G401 (cell line): ENCODE measurements at places on chromosomes 2 and 18. TPM values are rescaled to one million over a fixed set of nuclear protein-coding genes. Genes with fewer than 3 reads are reported as not detected.
A peak's percentile ranks its signal among the peaks of the same experiment; 100 is the strongest.

The DNAH7 gene
- 0.06 TPM in 1 of 2 replicates, not detected in the other for total RNA-seq

The PARD6G gene
- 8.3 and 9.2 TPM in 2 replicates for total RNA-seq

The CROCC2 gene
- total RNA-seq, result not detected in 2 replicates

The RMC1 gene
- 12.9 and 18.5 TPM in 2 replicates for total RNA-seq

The KIF5C gene
- total RNA-seq, result 9.3 and 10.7 TPM in 2 replicates

DNA sequence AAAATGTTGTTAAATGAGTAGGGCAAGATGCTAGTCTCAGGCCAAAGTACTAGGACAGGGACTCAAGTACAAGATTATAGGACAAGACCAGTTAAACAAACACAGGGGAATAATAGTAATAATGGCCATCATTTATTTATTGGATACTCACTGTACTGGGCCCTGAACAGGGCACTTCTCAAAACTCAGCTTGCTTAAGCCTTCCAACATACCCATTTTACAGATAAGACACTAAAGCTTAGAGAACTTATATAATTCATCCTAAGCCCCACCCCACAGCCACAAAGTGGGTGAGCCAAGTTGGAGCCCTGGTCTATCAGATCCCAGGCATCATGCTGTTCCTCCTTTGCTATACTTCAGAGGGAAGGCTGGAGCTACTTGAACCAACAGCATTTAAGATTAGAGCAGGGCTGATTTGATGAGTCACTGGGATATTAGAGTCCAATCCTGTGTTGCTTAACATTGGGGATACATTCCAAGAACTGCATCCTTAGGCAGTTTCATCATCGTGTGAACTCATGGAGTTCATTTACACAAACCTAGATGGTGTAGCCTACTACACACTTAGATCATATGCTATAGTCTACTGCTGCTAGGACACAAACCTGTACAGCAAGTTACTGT is 153.6 kb downstream of the MTCL1 start:
- no peak for DNase-seq

GRCh38 chr2:217880891-217881290 is 121.9 kb downstream of the TNS1 start:
- DNase-seq, result no peak

DNA sequence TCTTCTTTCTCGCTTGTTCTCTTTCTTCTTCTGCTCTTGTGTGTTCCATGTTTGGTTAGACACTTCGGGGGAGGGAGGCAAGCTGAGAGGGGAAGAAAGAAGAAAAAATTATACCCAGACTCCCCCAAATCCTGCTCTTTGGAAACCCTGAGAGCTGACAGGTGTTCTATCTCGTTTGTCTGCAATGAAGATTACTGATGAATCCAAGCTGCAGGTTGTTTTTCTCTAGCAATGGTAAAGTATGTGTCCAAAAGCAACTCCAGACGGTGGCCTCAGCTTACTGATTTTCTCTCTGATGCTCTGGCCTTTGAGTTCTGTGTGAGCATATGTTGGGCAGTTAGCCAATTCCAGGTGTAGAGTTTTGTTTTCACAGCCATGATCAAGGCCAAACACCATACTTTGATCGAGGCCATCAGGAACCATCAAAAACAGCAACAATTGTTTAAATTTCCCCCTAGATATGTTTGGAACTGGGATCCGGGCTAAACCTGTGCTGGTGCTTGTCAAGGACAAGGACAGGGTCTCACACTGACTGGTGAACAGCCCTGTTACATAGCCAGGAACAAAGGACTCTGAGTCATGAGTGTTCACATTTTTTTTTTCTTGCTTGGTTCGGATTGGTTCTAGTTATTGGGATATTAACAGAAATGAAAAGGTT is 142.0 kb downstream of the PRKCE start:
- DNase-seq, result peak; percentile 55

DNA sequence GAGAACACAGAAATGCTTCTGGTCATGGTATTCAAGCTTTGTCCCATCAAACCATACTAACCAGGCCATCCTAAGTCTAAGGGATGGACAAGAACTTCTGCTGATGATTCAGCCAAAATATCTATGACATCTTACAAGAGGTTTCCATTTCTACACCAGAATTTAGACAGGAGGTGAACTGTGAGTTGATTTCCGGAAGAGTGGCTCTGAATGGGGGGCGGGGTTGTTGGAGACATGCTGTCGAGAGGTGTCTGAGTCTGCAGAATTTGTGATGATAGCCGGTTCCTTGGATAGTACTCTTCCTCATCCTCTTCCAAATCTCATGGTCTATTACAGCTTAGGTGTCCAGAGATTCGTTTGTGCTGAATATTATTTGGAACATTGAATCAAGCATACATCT is 408.7 kb upstream of the TCF4 start:
- DNase-seq, result no peak

DNA sequence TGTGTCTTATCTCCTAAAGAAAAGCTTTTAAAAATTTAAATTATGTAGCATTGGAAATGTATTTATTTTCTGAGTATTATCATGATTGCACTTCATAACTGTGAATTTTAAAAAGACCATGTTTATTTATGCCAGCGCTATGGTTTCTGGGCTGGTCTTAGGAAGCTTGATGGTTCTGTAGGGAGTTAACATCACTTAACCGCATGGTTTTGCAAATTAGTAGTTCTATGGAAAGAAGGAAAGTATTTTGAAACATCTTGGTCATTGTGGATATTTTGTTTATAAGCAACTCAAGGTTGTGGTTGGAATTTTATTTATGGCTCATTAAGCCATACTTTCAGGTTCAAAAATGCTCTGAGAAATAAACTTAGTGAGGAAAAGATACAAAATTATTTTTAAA is 549.4 kb downstream of the STK39 start:
- DNase-seq, result no peak

DNA sequence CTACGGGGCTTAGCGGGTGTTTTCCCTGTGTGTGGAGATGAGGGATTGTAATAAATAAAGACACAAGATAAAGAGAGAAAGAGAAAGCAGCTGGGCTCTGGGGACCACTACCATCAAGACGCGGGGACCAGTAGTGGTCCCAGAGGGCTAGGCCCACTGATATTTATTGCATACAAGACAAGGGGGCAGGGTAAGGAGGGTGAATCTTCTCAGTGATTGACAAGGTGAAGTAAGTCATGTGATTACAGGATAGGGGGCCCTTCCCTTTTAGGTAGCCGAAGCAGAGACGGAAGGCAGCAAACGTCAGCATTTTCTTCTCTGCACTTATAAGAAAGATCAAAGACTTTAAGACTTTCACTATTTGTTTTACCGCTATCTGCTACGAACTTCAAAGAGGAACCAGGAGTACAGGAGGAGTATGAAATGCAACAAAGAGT is 4.5 kb upstream of the GAL3ST2 start:
- no peak for DNase-seq

- no peak for DNase-seq
Measured at GRCh38 chr2:189350540-189351209, 90.6 kb upstream of the WDR75 start.

DNA sequence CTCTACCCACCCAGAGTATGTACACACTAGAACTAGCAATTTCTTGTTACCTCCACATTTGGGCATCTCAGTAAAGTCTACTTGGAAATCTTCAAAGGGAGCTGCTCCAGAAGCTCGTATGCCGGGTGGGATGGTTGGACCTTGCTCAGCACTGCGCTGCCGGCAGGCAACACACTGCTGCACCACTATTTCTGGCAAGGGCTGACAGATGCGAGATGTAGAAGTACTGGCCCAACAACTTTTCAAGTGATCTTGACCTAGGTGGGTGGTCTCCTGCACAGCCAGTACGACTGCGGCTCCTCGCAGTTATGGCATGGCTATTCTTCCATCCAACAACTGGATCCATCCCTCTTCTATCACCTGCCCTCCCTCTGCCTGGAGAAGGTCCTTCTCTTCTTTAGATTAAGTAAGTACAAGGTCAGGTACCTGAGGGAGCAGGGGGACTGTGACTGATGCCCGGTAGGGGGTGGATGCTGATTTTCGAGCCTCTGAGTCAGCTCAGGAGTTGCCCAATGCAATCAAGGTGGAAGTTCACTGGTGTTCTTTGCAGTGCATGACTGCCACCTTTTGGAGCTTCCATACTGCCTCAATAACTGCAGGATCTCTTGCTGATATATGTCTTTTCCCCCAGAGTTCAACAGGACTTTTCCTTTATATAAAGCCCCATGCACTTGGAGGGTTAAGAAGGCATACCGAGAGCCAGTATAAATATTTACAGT is 100.4 kb upstream of the SLC1A4 start:
- DNase-seq, result peak; percentile 10

GRCh38 chr2:195820373-195820772 is 163.3 kb downstream of the SLC39A10 start:
- DNase-seq, result no peak

GRCh38 chr2:238381341-238382115 is 45.2 kb upstream of the ASB1 start:
- no peak for DNase-seq

GRCh38 chr2:54687595-54688152 is 35.8 kb upstream of the EML6 start:
- DNase-seq, result no peak

DNA sequence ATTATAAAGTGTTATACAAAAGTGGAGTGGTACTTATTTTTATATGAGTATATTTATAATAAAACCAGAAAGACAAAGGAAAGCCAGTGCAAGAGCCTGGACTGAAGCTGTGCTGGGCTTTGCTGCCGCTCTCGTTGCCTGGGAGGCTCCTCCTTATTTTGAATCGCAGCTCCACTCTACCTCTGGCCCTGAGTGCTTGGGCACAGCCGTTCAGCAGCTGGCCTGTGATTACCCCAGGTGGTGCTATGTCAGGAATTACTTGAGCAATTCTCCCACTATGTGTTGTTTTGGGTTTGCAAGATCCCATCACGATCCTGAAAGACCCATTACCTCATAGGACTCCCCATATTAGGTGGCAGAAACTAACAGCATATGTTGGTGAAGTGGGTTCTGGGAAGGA is 53.0 kb upstream of the LCLAT1 start:
- DNase-seq, result no peak

- DNase-seq, result no peak
Measured at GRCh38 chr2:41966431-41966893, 81.4 kb upstream of the PKDCC start.

- DNase-seq, result no peak
Measured at GRCh38 chr18:63730773-63731172, 28.0 kb downstream of the SERPINB11 start.

- no peak for DNase-seq
Measured at GRCh38 chr2:186725783-186726182, 31.9 kb downstream of the FAM171B start.

GRCh38 chr2:31297751-31298150 is 63.8 kb downstream of the EHD3 start:
- DNase-seq, result no peak

DNA sequence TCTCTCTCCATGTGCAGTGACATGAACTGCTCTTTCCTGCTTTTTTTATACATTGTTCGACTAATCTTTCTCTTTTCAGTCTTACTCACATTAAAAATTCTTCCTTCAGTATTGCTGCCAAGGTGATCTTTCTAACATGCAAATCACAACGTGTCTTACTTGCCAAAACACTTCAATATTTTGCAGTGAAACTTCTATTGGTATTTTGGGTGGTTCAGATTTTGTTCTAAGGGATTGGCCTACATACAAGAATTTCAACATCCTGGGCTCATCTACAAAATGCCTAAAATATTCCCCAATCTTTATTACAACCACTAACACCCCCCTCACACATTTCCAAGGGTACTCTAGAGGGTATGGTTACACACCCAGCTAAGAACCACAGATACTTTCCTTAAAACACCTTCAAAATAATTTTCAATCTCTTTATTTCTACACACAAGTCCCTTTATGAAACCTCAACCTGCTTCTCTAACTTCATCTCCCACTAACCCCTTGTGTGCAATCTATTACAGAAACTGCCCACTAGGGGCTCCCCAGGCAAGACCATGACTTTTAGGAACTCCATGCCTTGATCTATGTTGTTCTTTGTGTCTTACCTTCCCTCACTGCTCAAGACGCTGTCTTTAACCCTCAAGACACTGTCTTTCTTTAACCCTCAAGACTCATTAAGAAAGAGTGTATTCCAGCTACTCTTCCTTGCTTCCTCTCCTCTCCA is 50.9 kb downstream of the COL3A1 start:
- DNase-seq, result no peak

GRCh38 chr2:183035298-183035953 is 2.8 kb downstream of the NCKAP1 start:
- peak; percentile 42 for DNase-seq

DNA sequence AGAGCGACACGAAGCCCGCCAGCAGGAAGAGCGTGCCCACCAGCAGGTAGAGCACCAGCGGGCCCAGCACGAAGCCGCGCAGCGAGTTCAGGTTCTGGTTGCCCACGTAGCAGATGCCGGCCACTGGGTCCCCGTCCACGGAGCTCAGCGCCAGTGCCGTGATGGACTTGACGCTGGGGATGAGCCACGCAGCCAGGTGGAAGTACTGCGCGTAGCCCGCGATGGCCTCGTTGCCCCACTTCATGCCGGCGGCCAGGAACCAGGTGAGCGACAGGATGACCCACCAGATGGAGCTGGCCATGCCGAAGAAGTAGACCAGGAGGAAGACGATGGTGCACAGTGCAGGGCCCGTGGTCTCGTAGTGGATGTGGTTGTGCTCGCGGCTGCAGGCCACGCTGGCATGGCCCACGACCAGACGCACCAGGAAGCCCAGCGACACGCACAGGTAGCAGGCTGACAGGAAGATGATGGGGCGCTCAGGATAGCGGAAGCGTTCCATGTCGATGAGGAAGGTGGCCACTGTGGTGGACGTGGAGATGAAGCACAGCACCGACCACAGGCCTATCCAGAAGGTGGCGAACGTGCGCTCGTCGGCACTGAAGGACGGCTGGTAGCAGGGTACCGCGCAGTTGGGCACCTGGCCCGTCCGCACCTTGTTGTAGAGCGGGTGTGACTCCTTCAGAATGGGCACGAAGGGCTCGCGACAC is 2.1 kb downstream of the FZD5 start:
- no peak for DNase-seq

- no peak for DNase-seq
Measured at GRCh38 chr2:12688893-12689292, 27.8 kb upstream of the TRIB2 start.
